Endothelial cell (in vitro differentiated cells): ENCODE measurements at places on chromosomes 2 and 18. TPM values are rescaled to one million over a fixed set of nuclear protein-coding genes. Genes with fewer than 3 reads are reported as not detected.
A peak's percentile ranks its signal among the peaks of the same experiment; 100 is the strongest.

DNA sequence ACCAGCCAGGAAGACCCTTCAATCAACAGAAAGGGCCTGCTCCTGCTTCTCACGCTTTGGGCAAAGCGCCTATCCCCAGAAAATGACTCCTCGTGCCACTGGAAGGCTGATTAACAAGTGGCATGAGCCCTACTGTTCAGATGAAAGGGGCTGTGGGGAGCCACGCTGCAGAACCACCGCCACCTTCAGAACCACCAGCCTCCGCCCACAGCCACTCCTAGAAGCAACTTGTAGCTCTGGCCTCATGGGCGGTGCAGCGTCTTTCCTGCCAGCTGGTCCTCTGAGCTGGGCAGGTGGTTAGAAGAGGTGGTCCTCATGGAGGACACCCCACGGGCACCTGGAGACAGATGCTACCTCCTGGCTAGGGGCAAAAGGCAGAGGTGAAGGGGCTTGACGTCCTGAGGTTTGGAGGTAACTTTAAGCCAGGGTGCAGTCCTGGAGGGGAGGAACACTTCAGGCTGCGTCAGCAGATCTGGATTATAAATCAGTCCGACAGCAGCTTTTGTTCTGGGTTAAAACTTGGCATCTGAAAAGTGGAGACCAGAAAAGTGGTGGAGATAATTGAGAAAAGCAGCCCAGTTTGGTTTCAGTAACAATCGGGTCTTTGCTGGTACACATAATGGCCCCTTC, 861 bp upstream of the SEMA4C start:
- DNase-seq = no peak

- DNase-seq = peak; percentile 7
Observed at GRCh38 chr2:37156071-37156856, 516 bp downstream of the EIF2AK2 start.

- DNase-seq = no peak
Observed at GRCh38 chr2:64283641-64284361, 139.6 kb upstream of the PELI1 start.

DNA sequence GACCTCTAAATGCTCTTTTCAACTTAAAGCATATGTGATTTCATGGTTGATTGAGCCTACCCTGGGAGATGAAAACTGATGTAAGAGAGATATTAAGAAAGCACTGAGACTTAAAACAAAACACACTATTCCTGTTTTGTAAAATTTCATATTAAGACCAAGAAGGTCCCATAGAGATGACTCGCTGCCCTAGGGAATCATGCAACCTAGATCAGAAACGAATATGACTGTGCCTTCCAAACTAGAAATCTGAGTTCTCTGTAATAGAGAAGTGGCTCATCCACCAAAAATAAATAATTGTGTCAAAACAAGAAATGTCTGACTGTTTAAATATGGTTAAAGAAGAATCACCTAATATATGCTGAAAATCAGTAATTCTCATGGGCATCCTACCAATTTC, 776.8 kb upstream of the SOX11 start:
- no peak for DNase-seq

DNA sequence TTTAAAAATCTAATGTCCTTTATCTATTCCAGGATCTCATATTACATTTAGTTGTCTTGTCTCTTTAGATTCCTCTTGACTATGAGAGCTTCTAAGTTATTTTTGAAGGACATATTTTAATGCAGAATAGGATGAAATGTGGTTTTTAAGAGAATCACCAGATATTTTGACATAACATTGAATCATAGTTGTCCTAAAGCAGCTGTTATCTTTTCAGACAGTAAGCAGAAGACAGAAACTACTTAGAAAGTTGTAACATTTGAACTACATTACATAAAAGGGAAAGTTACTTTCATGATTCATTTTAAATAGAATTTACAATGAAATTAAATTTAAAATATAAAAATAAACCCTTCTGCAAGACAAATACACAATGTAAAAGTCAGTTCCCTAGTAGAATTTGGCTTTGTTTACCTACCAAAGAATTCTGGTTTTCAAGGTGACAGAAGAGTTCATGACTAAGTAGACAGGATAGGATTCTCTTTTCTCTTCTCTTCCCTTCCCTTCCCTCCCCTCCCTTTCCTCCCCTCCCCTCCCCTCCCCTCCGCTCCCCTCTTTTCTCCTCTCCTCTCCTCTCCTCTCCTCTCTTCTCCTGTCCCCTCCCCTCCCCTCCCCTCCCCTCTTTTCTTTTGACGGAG, 186.0 kb downstream of the DIS3L2 start:
- DNase-seq = no peak

DNA sequence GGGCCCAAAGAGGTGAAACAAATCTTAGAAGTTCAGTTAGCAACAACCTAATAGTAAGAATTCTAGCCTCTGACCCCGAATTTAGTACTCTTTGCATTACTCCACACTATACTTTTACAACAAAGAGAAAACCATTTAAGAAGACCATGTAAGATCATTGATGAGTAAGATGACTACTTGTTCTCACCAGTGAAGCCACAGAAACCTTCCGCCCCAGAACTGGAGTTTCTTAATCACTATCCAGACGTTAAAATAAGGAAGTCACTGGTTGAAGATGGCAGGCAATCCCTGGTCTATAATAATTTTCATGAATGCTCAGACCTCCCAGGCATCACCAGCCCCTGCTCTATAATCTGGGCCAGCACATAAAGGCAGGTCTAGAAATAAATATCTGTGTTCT, 95.0 kb downstream of the TMEM163 start:
- no peak for DNase-seq

GRCh38 chr18:60082282-60082681, 182.5 kb downstream of the PMAIP1 start:
- no peak for DNase-seq

- DNase-seq = no peak
Observed at GRCh38 chr2:65985986-65986385, 448.9 kb upstream of the MEIS1 start.

- DNase-seq = no peak
Observed at GRCh38 chr2:144230448-144231085, 289.4 kb downstream of the ZEB2 start.

DNA sequence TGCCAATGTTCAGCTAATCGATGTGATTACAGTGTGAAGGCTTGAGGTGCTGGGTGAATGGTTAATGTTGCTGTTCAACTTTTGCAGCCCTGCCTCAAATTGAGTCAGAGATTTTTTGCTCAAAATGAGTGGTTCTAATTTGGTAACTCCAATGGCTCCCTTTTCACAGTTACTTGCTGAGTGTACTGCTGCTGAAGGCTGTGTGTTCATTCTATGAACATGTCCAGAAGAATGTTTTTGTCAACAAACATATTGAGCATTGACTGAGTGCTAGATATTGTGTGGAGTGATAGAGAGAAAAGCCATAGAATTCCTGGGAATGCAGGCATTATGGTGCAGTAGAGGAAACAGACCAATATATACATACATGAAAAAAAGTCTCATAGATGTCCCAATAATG, 39.0 kb upstream of the TCF4 start:
- DNase-seq = no peak

GRCh38 chr2:216857131-216857550, 2.7 kb downstream of the TNP1 start:
- DNase-seq = no peak

DNA sequence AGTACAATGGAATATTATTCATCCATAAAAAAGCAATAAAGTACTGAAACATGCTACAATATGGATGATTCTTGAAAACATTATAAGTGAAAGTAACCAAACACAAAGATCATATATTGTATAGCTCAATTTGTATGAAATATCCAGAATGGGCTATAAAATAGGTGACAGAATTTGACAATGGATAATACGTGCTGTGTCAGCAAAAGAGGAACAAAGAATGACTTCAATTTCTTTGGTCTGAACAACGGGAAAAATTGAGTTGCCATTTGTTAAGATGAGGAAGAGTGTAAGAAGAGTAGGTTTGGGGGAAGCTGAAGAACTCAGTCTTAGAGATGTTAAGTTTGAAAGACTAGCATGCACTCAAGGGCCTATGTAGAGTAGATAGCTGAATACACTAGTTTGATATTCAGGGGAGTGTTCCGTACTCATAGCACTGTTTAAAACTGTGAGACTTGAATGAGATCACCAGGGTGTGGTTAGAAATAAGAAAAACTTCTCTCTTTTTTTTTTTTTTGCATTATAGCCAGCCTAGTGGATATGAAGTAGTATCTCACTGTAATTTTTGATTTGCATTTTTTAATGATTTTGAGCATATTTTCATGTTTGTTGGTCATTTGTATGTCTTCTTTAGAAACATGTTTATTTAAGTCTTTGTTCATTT, 213.6 kb downstream of the NR4A2 start:
- no peak for DNase-seq

GRCh38 chr18:74397572-74397971, 59.5 kb downstream of the DIPK1C start:
- no peak for DNase-seq

- no peak for DNase-seq
Observed at GRCh38 chr2:231378026-231378722, 17.3 kb upstream of the B3GNT7 start.

DNA sequence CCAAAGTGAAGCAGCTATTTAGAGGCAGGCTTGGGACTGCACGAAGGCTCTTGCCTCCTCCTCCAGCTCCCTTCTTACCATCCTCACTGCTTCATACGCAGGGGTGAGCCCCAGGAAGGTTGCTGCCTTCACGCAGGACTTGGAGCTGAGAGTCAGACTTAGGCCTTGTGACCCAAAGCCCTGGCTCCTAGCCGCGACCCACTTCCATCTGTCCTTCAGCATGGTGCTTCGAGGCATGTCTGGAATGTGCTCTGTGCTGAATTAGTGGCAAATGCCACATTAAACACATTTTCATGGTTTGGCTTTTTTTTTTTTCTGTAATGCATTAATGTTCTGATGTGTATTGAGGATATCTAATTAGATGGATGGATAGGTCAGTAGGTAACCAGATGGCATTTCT, 37.5 kb downstream of the ITGB1BP1 start:
- no peak for DNase-seq

GRCh38 chr18:23365602-23366001, 87.5 kb upstream of the RIOK3 start:
- DNase-seq = no peak

DNA sequence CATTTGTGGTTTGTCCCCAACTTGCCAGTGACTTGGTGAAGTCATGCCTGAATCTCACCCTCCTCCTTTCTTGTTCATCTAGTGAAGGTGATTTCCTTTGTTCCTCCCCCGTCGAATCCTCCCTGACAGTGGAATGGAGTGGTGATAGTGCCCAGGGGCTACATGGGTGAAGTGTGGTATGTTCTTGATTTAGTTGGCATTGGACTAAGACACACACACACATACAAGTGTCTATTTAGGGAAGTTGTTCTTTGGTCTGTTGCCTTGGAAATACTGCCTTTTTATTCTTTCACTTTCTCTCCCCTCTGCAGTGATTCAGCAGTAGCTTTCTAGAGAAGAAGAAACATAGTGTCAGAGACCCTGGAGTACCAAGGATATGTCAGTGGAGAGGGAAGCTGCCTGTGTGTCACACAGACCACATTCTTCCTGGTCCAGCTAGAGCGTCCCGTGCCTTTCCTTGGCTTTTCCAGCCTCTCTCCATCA, 10.9 kb downstream of the INPP4A start:
- DNase-seq = no peak

DNA sequence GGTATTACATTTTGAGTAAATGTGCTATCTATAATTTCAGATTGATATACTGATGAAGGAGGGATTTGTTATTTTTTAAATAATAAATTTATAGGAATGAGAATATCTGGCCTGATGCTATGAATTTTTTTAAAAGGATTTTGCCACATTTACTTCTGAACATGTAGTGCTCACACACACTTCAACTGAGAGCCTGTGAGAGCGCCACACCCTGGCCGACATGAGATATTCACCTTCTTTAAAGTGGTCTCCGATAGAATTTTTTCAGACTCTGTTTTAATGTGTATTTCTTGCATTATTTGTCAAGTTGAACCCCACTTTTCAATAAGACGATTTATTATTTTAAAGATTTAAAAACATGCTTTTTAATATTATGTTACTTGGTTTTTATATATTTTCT, 813.3 kb downstream of the DCC start:
- peak; percentile 60 for DNase-seq

DNA sequence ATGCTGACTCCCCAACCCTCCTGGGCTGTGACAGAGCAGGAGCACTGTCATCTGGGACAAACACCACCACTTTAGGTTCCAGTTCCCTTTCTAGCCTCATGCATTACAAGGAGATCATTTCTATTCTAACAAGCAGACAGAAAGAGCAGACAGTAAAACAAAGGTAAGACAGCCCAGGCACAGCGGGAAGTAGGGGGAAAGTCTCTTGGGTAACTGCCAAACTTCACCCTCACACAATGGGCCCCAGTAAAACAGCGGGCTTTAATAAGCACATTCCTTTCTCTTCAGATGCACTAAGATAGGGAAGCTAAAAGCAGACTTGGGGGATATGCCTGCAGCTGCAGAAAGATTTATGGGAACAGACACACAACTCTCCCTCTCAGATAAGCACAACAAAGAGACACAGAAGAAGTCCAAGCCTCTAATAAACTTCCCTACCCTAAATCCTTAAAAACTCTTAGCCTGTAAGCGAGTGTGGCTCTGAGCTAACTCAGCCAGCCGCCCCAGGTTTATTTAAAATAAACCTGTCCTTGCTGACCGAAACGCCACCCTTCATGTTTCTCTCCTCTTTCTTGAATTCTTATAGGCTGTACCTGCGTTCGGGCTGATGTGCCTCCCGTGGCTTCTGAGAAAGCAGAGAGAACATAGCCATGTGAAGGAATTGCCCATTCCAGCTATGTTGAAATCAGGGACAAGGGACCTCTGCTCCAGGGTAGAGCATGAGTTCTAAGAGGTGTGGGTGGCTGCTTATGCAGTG, 726.8 kb upstream of the DDX18 start:
- no peak for DNase-seq

- DNase-seq = peak; percentile 72
Observed at GRCh38 chr2:72883356-72883962, 3.7 kb upstream of the SPR start.

GRCh38 chr18:59612381-59612780, 84.8 kb downstream of the CCBE1 start:
- DNase-seq = no peak

- no peak for DNase-seq
Observed at GRCh38 chr18:41038071-41038470, 917.0 kb upstream of the PIK3C3 start.

- DNase-seq = no peak
Observed at GRCh38 chr2:58709274-58709673, 468.1 kb upstream of the FANCL start.

Gene LCT
- 0.13 TPM for total RNA-seq

Gene GORASP2
- 71.9 TPM for total RNA-seq

Gene HEATR5B
- total RNA-seq = 26.3 TPM

Gene ABHD1
- 0.31 TPM for total RNA-seq

Gene LYG2
- total RNA-seq = 1.7 TPM

Gene RAPGEF4
- total RNA-seq = 7.5 TPM

Gene EMILIN1
- total RNA-seq = 2.1 TPM

Gene FAP
- not detected for total RNA-seq
